Right ventricle myocardium superior (tissue), 1 donor: ENCODE measurements at places on chromosomes 11 and 22.

- peak; percentile 83 for DNase-seq
Observed at GRCh38 chr11:75468534-75469340, 35.7 kb upstream of the KLHL35 start.

DNA sequence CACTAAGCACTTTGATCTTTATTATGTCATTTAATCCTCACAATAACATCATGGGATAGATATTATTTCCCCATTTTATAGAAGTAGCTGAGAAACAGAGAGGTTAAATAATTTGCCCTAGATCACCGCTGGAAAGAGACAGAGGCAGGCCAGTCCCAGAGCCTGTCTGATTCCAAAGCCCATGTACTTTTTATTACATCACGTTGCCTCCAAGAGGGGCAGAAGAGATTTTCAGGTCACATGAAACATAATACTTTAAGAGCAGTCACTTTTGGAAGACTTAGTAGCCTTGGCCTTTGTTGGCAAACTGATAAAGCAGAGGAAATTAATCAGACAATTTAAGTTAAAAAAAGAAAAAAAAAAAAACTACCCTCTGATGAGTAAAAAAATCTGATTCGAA is 200.2 kb upstream of the ARHGAP20 start:
- DNase-seq = no peak

DNA sequence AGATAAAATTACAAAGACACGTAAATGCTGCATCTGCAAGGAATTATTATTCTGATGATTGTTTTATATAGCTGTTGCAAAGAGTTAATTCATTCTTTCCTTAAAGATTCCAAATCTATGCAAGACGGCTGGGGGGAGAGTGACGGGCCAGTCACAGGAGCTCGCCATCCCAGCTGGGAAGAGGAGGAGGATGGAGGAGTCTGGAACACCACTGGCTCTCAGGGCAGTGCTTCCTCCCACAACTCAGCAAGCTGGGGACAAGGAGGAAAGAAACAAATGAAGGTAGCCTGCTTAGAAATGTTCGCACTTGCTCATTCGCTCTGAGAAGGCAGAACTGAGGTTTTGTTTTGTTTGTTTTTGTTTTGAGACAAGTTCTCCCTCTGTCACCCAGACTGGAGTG is 73.0 kb upstream of the ADSL start:
- DNase-seq = no peak

- DNase-seq = no peak
Observed at GRCh38 chr11:68829581-68829980, 12.1 kb downstream of the CPT1A start.

GRCh38 chr11:134034496-134035381 is 34.1 kb upstream of the JAM3 start:
- DNase-seq = no peak

- DNase-seq = no peak
Observed at GRCh38 chr11:32331098-32331497, 104.2 kb downstream of the WT1 start.

DNA sequence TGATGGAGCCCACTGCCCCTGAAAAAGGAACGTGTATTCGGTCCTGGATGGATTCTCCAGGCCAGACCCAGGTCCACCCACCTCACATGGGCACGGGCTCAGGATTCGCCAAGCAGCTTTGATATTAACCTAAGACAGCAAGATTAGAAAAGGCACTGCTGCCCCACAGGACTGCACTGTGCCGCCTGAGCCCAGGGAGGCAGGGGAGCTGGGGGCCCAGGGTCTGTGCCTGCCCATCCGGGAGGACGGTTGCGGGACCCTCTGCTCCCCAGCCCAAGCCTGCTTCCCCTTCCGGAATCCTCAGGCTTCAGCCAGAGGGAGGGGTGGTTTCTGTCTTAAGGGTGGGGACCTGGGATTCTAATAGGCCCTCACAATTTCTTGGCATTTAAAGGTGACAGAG is 13.5 kb upstream of the VSIG10L2 start:
- DNase-seq = no peak

- no peak for DNase-seq
Observed at GRCh38 chr11:117923773-117924172, 5.4 kb downstream of the TMPRSS13 start.

GRCh38 chr11:26243426-26243825 is 88.5 kb upstream of the ANO3 start:
- no peak for DNase-seq

DNA sequence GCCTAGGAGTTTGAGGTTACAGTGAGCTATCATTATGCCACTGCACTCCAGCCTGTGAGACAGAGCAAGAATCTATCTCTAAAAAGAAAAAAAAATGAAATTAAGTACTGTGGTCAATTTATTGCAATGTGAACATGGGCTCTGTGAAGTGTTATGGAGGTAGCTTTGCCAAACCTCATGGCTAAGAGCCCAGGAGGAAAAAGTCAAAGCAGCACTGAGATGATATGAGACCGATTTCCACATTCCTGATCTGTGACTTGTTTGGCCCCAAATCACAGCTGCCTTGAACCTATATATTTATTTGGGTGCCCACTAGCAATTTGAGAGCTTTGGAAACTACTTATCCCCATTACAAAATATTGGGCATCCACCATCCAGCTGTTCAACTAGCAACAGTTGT is 29.8 kb upstream of the TMEM135 start:
- DNase-seq = no peak

GRCh38 chr11:108494182-108494581 is 4.0 kb downstream of the POGLUT3 start:
- DNase-seq = no peak

DNA sequence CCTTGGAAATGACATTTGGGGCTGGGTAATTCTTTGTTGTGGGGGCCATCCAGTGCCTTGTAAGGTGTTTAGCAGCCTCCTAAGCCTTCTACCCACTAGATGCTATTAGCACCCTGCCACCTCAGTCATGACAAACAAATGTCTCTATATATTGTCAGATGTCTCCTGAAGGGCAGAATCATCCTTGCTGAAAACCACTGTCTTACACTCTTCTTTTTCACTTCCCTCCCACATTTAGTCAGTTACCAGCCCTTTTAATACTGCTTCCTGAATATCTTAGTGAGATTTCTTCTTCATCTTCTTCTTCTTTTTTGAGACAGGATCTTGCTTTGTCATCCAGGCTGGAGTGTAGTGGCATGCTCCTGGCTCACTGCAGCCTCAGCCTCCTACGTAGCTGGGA is 33.1 kb downstream of the TNRC6B start:
- DNase-seq = no peak

GRCh38 chr11:72321381-72321996 is 77.5 kb upstream of the PHOX2A start:
- no peak for DNase-seq
